Stimulated activated CD4-positive, alpha-beta T cell treated with anti-CD3 and anti-CD28 coated beads, Interleukin-2, amount 100 ng/mL, for 24 hours (primary cell): ENCODE measurements at places on chromosomes 4 and X.

GRCh38 chr4:81164126-81164525, 50.9 kb downstream of the PRKG2 start:
- no peak for DNase-seq

GRCh38 chrX:41312786-41313185, 21.2 kb upstream of the DDX3X start:
- no peak for DNase-seq

DNA sequence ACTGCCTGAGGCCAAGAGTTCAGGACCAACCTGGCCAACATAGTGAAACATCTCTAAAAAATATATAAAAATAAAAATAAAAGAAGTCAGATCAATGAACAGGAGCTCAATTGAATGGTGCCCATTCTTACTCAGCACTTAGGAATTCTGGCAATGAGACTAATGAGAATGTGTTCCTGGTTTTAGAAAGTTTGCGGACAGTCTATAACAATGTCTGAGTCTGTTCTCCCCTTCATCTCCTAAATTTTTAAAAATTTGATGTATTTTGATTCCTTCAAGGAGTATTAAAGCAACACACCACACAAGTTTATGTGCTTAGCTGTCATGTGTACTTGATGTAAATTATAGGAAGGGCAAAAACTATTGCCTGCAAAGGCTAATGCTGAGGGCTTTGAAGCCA, 30.6 kb upstream of the KCNIP4 start:
- DNase-seq = no peak

- no peak for DNase-seq
Observed at GRCh38 chr4:6384541-6384940, 87.9 kb downstream of the PPP2R2C start.

- DNase-seq = peak; percentile 12
Observed at GRCh38 chr4:3037957-3038461, 36.3 kb downstream of the HTT-AS start.

- DNase-seq = no peak
Observed at GRCh38 chrX:774536-774935, 143.9 kb downstream of the SHOX start.

DNA sequence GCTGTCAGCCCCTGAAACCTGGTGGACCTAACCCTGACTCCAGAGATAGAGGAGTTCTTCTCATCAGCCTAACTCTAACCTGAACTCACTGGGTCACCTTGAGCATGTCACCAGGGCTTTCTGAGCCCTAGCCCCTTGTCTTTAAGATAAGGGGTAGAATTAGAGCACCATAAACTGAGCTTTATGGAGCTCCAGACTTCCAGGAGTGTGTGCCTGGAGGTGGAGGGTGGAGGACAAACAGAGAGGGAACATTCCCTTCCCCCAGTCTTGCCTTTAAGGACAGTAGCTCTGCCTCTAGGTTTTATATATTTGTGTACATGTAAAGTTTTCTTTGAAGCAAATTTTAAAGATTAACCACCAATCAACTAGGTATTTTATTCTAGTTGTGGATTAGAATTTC, 83.9 kb upstream of the PACRGL start:
- DNase-seq = no peak

- DNase-seq = no peak
Observed at GRCh38 chrX:71996826-71997225, 86.2 kb downstream of the NHSL2 start.

- DNase-seq = no peak
Observed at GRCh38 chr4:28508636-28509035, 1648.0 kb downstream of the STIM2 start.

- DNase-seq = no peak
Observed at GRCh38 chr4:80171656-80172055, 25.6 kb upstream of the PRDM8 start.

DNA sequence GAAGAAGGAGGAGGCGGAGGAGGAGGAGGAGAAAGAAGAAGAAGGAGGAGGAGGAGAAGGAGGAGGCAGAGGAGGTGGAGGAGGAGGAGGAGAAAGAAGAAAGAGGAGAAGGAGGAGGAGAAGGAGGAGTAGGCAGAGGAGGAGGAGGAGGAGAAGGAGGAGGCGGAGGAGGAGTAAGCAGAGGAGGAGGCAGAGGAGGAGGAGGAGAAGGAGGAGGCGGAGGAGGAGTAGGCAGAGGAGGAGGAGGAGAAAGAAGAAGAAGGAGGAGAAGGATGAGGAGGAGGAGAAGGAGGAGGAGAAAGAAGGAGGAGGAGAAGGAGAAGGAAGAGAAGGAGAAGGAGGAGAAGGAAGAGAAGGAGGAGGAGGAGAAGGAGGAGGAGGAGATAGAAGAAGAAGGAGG, 19.9 kb downstream of the MRFAP1 start:
- DNase-seq = no peak

GRCh38 chrX:17792826-17793225, 55.5 kb downstream of the SCML1 start:
- no peak for DNase-seq
